ENCODE measurements at places on chromosomes 4 and X.
A peak's percentile ranks its signal among the peaks of the same experiment; 100 is the strongest.

GRCh38 chr4:105088110-105088879, 58.4 kb upstream of the TET2 start:
- DNase-seq = no peak

DNA sequence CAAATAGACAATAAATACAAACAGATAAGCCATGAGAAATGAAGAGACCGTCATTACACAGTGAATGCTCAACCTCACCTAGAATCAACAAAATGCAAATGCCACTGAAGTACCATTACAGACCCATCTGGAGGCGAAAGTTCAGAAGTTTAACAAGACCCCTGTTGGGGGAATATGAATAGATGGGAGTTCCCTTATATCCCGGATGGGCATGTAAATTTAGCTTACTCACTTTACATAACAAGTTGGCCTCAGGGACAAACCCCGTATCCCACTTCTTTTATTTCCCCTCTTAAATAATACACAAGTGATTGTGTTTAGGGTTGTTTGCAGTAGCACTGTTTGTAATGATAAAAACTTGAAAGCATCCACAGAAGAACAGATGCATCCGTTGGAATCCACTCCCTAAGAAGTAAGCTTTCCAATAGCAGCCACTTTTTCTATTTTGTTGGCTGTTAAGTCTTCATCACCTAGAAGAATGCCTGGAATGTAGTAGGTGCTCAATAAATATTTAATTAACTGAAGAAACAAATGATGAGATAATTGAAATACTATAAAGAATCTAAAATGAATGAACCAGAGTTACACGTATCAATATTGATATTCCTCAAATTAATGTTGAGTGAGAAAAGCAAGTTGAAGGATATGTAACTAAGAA, 1076.3 kb upstream of the TENM3 start:
- no peak for DNase-seq

GRCh38 chr4:83599183-83599582, 63.3 kb downstream of the GPAT3 start:
- peak; percentile 25 for DNase-seq

DNA sequence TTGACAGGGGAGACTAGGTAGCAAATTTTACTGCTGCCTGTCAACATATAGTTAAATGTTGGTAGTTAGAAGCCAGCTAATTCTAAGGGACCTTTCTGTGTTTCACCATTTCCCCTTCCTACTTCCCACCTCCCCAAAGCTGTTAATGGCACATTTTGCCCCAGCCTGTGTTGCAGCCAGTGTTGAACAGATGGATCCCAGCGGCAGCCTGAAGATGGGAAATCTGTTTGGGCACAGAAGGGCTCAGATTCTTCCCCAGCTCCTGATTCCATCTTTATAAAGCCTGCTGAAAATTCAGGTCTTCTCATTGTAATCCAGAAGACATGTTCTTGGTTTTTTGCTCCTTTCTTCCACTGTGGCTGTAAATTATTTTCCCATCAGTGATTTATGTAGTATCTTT, 89.0 kb downstream of the SPRY1 start:
- DNase-seq = no peak

- DNase-seq = no peak
Observed at GRCh38 chrX:107823456-107823855, 2.2 kb upstream of the MID2 start.

GRCh38 chr4:173325007-173325736, 9.0 kb downstream of the HMGB2 start:
- DNase-seq = no peak

- no peak for DNase-seq
Observed at GRCh38 chr4:139455126-139455538, 1.2 kb downstream of the RAB33B start.

DNA sequence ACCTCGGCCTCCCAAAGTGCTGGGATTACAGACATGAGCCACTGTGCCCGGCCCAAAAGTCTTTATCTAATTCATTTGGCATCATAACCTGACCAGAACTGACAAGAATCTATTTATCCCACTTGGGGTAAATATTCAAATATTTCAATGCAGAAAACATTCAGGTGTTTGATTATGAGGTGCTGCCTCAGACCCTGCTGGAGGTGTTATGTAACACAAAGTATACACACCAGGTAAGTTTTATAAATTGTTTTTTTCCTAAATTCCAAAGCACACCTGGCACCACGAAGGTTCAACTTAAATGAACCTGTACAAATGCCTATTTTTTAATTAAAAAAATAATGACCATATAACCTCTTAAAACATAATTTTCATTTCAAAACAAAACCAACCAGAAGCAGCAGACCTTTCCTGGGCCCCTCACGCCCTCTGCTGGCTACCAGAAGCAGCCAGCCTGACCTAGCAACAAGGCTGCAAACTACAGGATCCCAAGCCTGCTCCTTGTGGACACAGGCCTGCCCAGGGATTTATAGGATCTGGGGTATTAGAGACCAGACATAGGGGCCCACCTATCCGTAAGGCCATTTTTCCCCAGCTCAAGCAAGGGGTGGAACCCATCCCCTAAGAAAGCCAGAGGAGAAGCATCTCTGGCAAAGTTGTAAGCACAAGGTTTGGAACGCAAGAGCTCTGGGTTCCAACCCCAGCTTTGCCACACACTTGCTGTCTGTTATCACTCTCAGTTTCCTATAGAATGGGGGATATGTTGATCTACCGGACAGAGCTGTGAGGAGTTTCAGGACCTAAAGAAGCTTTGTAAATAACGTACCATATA, 11.7 kb downstream of the OTUD5 start:
- peak; percentile 70 for DNase-seq

- no peak for DNase-seq
Observed at GRCh38 chrX:120823556-120823955, 52.1 kb downstream of the CT47B1 start.

- no peak for DNase-seq
Observed at GRCh38 chr4:177127658-177128057, 182.0 kb upstream of the NEIL3 start.

- DNase-seq = no peak
Observed at GRCh38 chr4:17512973-17513665, 1.2 kb upstream of the QDPR start.

- DNase-seq = no peak
Observed at GRCh38 chrX:73913580-73913979, 350.6 kb downstream of the CHIC1 start.

- peak; percentile 82 for DNase-seq
Observed at GRCh38 chr4:121041307-121042090, 30.8 kb downstream of the NDNF start.

GRCh38 chrX:24563291-24564010, 83.7 kb downstream of the PCYT1B start:
- no peak for DNase-seq

- DNase-seq = no peak
Observed at GRCh38 chrX:68824565-68825125, 4.2 kb upstream of the EFNB1 start.

GRCh38 chr4:139934057-139934707, 219.8 kb downstream of the MAML3 start:
- DNase-seq = no peak

GRCh38 chr4:79663865-79664264, 255.8 kb upstream of the GK2 start:
- DNase-seq = no peak

DNA sequence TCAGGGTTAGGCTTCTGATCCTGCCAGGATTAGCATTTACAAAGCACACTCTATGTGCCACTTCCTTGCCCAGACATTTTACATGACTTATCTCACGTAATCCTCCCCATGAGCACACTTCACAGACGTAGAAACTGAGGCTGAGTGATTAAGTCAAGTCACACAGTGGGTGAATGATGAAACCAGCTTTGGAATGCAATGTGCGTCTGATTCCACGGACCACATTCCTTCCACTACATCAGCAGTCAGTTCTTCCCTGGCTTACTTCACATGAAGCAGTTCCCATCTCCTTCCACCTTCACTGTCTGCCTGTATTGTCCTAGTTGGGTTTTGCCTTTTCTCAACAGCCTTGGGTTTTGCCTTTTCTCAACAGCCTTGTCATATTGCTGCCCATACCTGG, 134.3 kb upstream of the PPARGC1A start:
- DNase-seq = no peak

- no peak for DNase-seq
Observed at GRCh38 chrX:107374132-107374531, 75.3 kb upstream of the FRMPD3 start.

- no peak for DNase-seq
Observed at GRCh38 chr4:101229116-101229515, 118.2 kb downstream of the PPP3CA start.

DNA sequence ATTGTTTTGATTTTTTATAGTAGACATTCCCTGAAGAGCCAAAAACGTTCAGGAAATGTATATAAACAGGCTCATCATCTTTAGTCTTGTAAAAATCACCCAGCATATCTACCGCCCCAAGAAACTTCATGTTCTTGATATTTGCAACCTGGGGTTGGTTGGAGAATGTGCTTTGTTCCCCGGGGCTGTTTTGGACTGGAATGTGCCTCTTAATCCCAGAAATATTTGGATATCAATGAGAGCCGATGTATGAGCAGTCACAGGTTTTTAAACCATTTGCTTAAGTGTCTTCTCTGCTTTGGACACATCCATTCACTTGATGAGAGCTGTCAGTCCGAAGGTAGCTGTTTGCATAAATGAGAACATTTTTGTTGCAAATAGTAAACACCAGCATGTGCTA, 449.7 kb downstream of the PCDH7 start:
- DNase-seq = no peak

- DNase-seq = no peak
Observed at GRCh38 chr4:86452422-86452891, 92.6 kb upstream of the MAPK10 start.

- DNase-seq = no peak
Observed at GRCh38 chrX:118152721-118153120, 36.1 kb upstream of the KLHL13 start.

DNA sequence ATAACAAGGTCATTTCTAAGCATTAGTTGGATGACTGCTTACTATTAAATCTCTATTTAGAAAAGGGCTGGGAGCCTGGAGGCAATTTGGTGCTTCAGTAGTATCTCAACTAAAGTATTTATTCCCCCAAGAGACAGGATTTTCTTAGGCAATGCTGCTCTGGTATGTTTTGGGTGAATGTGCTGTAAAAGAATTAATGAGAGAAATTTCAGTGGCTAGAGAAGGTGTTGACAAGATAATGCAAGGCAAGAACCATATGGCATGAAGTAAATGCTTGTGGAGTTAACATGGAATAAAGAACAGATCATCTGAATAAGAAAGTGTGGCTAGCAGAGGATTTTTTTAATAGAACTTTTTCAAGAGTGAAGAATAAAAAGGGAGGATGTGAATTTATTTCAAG, 3.9 kb downstream of the CYP2U1 start:
- no peak for DNase-seq

GRCh38 chrX:1387141-1387776, 4.7 kb downstream of the SLC25A6 start:
- no peak for DNase-seq

DNA sequence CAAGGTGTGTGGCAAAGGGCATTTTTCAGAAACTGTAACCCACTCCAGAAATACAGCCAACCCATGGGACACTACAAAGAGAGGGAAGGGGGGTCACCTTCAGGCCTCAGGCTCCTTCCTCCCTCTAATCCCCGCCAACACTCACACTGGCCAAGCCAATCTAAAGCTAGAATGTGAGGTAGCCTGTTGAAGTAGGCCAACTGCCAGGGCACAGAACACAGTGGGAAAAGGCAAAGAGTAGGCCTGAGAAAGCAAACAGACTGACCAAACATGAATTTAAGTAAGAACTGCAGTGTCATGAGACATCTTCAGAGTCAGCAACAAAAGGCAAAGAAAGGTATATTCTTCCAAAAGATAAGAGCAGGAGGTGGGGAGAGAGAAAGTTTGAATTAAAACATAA, 289.0 kb downstream of the HNRNPD start:
- no peak for DNase-seq

DNA sequence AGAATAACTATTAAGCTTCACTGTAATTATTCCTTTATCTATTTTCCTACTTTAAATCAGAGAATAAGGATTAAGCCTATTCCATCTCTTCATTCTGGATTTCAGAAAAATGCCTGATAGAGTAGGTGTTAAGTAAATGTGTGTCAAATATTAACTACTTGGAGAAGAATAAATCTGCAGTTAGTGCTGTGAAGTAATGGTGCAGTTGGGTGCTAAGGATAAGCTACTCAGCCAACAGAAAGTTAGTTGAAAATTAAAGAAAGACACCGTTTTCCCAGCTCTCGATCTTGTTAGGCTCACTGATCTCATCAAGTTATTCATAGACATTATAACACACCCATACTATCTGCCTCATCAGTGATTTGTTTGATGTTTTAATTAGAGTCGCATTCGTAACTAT, 7.1 kb downstream of the PF4V1 start:
- DNase-seq = no peak

DNA sequence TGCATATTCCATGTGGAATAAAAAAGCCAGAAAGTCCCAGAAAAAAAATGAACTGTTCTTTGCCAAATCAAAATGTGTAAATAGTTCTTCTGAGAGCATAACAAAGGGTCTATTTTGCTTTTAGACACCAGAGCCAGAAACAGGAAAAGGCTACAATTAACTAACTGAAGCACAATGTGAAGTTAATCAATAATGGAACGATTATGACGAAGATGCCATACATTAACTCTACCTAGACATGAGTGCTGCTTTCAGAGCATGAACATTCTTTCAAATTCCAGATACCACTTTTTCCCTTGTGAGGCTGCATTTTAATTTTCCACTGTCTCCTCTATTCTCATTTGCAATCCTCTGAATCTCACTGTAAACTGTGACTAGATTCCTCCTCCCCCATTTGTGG, 48.7 kb upstream of the PHOX2B start:
- DNase-seq = no peak

GRCh38 chrX:118038614-118039365, 77.8 kb downstream of the KLHL13 start:
- DNase-seq = no peak

- no peak for DNase-seq
Observed at GRCh38 chr4:8368061-8368481, 72.5 kb downstream of the ACOX3 start.

GRCh38 chr4:4803216-4803911, 56.1 kb upstream of the MSX1 start:
- no peak for DNase-seq

DNA sequence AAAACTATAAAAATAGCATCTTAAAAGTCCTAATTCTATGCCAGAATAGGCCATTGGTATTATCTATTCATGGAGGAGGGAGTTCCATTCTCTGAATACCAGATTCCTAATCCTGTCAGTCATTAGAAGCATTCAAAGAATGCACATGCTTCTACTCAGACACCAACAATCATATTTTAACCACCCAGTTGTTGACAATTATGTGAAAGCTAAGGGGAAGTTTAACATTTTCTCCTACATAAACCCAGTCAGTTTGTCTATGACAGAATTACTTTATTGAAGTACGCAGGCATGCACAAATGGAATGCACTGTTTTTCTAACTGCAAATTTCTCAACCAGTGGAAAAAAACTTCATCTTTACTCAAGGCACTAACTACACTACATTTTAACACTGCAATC, 69.6 kb upstream of the MTNR1A start:
- DNase-seq = no peak

- peak; percentile 55 for DNase-seq
Observed at GRCh38 chr4:6917461-6918271, 8.0 kb downstream of the TBC1D14 start.

- DNase-seq = no peak
Observed at GRCh38 chr4:140176735-140177134, 22.8 kb upstream of the MAML3 start.

- DNase-seq = no peak
Observed at GRCh38 chrX:153055871-153056749, at the start of gene PNMA3. Gene PNMA3 (plus strand): TSS chrX:153056470. CDS start chrX:153057056, 586 bp downstream.

All from activated CD4-positive, alpha-beta T cell treated with anti-CD3 and anti-CD28 coated beads, Interleukin-2, Interleukin-6, amounts not matched to agents 100 ng/mL and 50 ng/mL, durations not matched to agents 16 hours and 8 hours (primary cell).